Left renal pelvis (tissue), 4 donors: ENCODE measurements at places on chromosomes 3 and 15. TPM values are rescaled to one million over a fixed set of nuclear protein-coding genes. Genes with fewer than 3 reads are reported as not detected.

- no peak for DNase-seq
These were observed 379.0 kb upstream of the TPRG1 start for GRCh38 chr3:188792793-188793192.

DNA sequence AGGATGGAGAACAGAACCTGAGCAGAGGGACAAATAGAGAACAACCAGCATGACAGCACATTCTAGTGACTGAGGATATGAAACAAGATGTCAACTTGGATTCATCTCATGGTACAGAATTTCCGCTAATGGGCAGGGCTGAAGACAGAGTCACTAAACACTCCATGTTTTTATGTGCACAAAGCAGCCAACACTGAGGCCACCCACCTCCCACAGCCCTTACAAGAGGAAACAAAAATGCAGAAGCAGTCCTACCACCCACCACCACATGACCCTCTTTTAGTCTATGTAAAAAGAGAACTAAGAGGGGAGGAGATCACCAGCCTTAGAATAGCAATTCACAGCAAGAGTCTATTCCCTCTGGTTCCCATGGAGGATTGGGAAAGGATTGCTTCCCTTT, 131.4 kb upstream of the UBE2E2 start:
- DNase-seq: no peak

Gene KLHDC8B
- 35.0 TPM for polyA plus RNA-seq

GRCh38 chr15:90582553-90582952, 52.8 kb downstream of the CRTC3 start:
- no peak for DNase-seq

DNA sequence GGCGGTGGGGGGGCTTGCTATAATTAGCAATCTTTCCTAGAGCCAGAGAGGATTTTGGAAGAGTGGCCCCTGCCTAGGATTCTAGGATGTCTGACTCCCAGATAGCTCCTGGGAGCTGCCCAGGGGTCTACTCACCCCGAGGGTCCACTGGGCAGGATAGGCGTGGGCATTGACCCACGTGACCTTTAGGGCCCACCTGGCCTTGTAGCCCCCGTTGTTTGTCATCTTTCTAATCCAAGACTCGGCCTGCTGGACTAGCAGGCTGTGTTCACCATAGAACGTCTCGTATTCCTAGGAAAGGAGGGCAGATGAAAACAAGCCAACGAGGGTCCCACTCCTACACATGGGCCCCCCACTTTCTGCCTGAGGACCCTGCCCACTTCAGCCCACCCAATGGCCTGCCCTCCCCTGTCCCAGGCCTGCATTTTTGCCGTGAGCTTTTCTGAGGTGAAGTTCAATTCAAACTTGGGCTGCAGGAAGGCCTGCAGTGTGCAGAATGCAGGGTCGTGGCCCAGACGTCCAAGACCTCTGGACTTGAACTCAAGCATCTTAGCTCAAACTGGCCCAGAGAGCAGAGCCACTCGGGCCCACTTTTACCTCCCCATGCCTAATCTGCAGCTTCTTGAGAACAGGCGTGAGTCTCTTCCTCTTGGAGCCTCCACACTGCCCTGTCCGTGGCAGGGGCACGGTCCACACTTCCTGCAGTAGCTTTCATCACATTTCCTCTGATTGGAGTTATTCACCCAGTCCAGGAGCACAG, 41.5 kb downstream of the MUC4 start:
- DNase-seq: no peak

DNA sequence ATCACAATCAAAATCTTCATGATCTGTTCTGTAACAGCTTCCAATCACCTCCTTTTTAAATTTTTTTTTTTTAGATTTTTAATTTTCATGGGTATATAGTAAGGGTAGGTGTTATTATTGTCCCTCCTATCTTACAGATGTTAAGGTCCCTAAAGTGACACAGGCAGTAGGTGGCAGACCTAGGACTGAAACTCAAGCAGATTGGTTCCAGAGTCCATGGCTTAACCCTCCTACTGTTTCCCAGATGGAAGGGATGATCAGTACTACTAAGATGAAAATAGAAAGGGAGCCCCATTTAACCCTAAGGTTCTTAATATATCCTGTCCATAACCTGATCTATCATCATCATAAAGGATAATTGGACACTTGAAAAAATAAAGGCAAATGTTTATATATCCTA, 57.1 kb downstream of the CHAC1 start:
- DNase-seq: no peak
